Stimulated activated CD4-positive, alpha-beta T cell treated with anti-CD3 and anti-CD28 coated beads, Interleukin-2, amount 100 ng/mL, for 48 hours (primary cell): ENCODE measurements at places on chromosomes 5 and 9.

- peak; percentile 79 for DNase-seq
Measured at GRCh38 chr9:100411472-100412283, 15.3 kb upstream of the MSANTD3 start.

GRCh38 chr5:36624277-36624676 is 17.9 kb downstream of the SLC1A3 start:
- no peak for DNase-seq

DNA sequence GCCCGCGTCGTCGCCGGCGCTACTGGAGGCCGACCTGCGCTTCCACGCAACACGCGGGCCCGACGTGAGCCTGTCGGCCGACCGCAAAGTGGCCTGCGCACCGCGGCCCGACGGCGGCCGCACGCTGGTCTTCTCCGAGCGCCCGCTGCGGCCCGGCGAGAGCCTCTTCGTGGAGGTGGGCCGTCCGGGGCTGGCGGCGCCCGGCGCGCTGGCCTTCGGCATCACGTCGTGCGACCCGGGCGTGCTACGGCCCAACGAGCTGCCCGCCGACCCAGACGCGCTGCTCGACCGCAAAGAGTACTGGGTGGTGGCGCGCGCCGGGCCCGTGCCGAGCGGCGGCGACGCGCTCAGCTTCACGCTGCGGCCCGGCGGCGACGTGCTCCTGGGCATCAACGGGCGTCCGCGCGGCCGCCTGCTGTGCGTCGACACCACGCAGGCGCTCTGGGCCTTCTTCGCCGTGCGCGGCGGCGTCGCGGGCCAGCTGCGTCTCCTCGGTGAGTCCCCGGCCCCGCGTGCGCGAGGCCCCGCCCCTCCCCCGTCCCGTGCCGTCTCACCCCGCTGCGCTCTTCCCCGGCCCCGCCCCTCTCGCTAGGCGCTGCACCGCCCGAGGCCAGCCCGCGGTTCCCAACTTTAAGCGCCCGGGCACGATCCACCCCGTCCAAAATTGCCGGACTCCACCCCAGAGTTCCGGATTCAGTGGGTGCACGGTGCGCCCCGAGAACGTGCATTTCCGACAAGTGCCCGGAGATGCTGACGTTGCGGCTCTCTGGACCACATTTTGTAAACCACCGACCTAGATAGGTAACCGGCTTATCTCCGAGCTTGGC is 42.8 kb downstream of the NEURL1B start:
- DNase-seq, result peak; percentile 32

DNA sequence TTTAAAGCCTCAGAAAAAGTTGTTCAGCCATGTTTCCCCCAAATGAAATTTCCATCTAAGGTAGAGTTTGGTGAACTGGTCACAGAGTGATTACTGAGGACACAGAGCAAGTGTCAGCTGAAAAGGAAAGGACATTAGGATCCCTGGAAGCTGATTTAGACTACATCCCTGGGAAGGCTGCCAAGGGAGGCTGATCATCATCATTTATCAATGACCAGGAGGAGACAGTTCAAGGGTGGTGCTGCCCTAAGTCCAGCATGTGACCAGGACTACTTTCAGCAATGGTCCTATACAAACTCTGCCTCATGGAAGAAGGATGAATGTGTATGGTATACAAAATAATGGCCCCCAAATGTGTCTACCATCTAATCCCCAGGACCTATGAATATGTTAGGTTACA is 120.6 kb downstream of the PIK3R1 start:
- DNase-seq, result no peak

- DNase-seq, result no peak
Measured at GRCh38 chr5:131296213-131296672, 32.4 kb downstream of the CDC42SE2 start.

DNA sequence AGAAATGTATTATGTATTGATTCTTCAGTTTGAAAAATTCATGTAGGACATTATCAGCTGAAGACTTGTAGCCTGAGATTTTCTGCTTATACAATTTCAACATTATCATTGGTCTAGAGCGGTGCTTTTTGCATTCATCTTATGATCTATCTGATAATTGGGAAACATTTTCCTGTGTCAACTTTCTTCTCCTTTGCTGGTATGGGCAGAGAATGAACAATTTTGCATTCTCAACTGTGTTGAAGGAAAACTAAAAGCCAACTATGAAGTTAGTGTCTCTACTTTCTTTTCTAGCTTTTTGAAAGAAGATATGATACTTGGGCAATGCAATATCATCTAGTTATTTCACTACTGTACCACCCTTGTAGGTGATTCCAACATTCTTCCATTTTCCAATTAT is 10.3 kb downstream of the ZFR start:
- DNase-seq, result no peak

- DNase-seq, result no peak
Measured at GRCh38 chr5:141491323-141492167, 2.7 kb downstream of the PCDHGC5 start.

DNA sequence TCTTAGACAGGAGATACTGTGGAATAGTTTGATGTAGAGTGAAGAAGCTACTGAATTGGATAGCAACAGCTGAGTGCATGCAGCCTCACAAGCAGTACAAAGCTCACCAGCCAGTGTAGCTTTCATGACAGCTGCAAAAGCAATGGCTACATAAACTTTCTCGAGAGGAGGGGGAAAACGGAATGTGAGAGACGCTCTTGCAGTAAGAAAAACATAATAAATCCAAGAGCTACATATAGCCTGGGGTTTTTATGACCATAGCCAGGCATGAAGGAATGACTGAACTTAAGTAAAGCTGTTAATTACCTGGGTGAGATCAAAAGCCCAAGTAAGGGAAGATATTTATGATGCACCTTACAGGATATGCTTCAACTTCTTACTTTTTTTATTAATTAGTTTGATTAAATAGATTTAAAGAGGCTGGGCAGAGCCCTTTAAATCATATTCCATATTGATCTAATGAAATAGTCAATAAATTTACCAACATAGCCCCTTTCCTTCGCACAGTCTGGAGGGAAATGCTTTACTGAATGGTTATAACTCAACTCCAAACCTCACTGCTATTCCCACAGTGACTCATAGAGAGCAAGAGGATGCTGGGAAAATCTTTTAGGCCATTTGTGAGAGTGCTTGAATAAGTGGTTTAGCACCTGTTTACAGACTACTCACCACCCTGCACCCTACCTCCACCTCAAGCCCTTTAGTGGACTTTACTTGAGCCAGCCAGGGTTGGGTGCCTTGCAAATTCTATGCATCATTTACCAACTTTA is 407.2 kb upstream of the CLINT1 start:
- no peak for DNase-seq

GRCh38 chr9:127856094-127856728 is 1.8 kb upstream of the ENG start:
- DNase-seq, result no peak

DNA sequence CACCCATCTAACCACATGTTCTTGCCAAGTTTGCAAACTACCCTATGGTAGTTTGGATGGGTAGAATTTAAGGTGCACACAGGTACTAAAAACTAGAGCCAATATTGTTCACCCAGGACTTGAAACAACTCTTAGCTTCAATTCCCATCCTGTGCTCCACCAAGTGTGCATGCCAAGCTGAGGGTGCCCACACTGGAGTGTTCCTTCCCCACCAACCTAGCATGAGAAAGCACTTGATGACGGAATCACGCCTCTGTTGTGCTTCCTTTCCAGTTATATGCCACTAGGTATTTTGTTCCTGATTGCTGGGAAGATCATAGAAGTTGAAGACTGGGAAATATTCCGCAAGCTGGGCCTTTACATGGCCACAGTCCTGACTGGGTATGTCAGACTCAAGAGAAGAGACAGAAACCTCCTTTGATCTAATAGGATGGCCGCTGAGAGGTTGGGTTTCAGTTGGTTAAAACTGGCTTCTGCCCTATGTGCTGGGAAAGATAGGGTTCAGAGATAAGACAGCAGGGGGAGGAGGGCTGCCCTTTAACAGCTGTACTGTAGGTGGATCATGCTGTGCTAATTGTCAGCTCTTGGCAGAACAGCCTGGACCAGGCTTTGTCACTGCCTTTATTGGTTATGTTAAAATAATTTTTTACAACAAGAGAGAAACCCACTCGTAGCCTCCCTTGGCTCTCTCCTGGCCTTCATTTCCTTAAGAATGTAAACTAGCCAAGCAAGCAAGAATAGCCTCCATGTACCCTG is 83.5 kb downstream of the SLC1A1 start:
- DNase-seq, result no peak

DNA sequence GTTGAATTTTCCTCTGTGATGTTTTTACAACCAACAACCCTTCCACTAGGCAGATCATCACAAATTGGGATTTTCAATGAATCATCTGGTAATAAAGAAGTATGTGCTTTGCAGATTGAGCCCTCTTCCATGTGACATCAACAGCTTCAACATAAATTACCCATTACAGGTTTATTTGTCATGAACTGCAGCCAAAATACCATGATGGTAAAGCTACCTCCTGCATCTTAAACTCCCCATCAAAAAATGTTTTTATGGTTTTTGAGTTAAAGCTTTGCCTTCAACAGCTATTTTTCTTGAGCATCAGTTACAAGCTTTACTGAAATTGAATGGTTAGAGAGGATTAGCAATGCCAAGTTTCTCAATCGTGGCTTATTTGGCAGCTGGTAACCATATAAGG is 211.4 kb upstream of the TUSC1 start:
- no peak for DNase-seq

DNA sequence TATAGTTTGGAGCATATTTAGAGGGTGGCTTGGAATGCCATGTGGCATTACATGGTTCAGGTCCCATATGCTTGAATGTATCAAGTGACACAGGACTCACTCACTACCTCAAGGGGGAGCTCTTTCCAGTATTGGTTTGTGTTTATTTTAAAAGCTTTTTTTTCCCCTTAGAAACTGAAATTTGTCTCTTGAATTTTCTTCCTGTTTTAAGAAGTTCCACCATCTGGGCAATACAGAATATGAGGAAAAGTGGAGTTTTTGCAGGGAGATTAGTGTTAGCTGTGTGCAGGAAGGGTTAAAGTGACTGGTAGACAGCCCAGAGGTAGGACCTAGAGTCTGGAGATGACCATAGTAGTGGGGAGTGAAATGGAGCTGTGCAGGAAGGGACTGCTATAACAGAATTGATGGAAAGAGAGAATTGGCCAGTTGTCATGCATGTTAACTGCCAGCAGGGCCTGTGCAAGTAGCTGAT is 36.6 kb downstream of the CTNNA1 start:
- no peak for DNase-seq

GRCh38 chr9:115691693-115692092 is 461.9 kb upstream of the PAPPA start:
- DNase-seq, result no peak

- no peak for DNase-seq
Measured at GRCh38 chr5:131999441-132000240, 11.8 kb downstream of the ACSL6 start.

DNA sequence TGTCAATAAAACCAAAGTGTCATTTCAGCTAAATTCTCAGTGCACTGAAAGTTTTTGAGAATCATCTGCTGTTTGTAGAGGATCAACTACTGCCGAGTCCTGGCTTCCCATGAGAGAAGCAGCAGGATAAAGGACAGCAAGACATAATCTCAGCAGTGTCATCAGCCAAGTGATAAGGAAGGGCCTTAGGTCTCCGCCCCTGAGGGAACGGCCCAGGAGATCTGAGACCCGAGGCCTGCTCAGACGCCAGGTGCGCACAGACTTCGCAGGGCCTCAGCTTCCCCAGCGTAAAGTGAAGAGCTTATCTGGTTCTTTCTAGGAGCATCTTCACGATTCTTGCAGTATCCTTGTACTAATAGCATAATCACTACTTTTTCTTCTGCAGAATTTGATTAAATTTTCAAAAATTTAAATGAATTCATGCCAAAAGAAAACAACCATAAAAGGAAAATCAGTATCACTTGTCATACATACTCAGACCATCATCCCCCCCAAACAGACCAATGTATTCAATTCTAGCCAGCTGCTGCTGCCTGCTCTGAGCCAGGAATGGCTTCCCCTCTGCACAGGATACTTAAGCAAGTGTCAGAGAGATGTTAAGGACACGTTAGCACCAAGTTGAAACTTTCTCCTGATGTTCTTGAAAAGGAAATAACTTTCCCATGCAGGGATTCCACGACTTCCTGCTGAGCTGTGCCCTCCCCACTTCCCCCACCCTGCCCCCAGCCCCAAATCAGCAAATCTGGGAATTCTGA is 2.2 kb downstream of the GFPT2 start:
- DNase-seq, result no peak

GRCh38 chr9:13817754-13818278 is 496.1 kb downstream of the NFIB start:
- no peak for DNase-seq

GRCh38 chr5:169551696-169552095 is 31.9 kb upstream of the SPDL1 start:
- no peak for DNase-seq

DNA sequence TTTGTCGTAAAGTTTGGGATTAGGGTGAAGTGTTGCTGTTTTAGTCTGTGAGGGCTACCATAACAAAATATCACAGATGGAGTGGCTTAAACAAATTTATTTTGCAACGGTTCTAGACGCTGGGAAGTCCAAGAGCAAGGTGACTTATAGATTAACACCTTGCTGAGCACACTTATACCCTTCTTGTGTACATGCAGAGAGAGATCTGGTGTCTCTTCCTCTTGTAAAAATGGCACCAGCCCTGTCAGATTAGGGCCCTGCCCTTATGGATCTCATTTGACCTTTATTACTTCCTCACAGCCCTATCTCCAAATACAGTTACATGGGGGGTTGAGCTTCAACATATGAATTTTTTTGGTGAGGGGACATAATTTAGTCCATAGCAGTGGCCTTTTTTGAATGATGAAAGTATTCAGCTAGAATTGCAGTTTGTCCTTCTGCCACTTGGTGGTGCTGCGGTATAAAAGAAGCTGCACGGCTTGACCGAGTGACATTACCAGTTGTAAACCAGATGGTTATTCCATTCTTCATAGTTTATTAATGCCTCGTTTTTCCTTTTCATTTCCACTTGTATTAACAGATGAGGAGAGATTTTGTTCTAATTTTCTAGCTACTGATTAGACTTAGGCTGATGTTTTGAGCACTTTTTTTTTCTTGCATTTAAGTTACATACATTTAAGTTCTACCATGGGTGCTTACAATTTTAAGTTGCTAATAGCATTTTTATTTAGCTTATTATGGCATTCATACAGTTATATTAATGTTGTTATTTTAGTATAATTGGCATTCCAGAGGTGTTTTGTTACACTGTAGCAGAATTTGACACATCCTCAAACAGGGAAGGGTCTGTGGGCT is 19.4 kb downstream of the DCP2 start:
- DNase-seq, result peak; percentile 77

GRCh38 chr5:13921578-13921977 is 22.9 kb downstream of the DNAH5 start:
- DNase-seq, result no peak
